ENCODE measurements at places on chromosomes 16 and 17.

DNA sequence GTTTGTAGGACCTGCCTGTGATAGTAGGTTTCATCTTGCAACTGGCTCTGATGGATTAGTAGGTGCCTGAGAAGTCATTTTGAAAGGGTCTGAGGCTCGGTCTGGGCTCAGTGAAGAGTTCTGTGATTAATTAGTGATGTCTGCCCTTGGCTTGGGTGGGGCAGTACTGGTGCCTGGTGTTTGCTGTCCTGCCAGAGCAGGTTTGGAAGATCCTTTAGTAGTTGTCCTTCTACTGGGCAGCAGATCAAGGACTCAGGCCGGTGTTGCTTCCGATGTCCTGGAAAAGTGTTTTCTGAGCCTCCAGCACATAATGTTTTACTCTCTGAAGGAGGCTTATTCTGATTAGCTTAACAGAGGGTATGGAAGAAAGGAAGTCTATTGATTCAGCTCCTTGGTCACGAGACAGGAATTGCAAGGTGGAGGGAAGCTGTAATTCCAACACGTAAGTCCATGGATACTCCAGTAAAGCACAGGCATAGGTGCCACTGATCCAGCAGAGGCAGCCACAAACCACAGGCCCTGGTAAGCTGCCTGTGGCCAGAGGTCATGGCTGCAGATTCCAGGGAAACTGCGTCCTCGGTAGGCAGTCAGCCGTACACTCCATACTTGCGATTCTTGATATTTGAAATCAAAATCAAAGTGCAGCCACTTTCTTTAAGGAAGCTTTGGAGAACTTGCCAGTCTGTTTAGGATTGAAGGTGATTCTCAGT, 18.7 kb downstream of the HLF start:
- no peak for DNase-seq

- DNase-seq = no peak
These were observed 245.9 kb upstream of the RPL38 start for GRCh38 chr17:73957564-73957963.

GRCh38 chr16:17984810-17985209, 351.7 kb downstream of the NPIPA8 start:
- DNase-seq = no peak

- DNase-seq = no peak
These were observed 15.8 kb upstream of the RGS9 start for GRCh38 chr17:65121368-65121767.

DNA sequence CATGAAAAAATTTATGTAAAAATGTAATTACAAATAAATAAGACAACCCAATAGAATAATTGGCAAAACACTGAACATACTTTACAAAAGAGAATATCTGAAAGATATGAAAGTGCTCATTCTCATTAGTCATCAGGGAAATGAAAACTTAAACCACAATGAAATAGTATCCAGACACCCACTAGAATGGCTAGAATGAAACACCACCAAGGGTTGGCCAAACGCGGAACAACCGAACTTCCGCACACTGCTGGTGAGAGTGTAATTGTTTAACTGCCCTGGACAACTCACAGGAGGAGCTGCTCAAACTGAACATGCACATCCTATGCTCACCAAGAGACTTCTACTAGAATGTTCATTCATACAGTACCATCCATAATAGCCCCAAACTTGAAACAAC, 5.8 kb upstream of the ZDHHC7 start:
- DNase-seq = peak; percentile 79

- DNase-seq = no peak
These were observed 42.3 kb downstream of the ZNF18 start for GRCh38 chr17:11954936-11955335.

DNA sequence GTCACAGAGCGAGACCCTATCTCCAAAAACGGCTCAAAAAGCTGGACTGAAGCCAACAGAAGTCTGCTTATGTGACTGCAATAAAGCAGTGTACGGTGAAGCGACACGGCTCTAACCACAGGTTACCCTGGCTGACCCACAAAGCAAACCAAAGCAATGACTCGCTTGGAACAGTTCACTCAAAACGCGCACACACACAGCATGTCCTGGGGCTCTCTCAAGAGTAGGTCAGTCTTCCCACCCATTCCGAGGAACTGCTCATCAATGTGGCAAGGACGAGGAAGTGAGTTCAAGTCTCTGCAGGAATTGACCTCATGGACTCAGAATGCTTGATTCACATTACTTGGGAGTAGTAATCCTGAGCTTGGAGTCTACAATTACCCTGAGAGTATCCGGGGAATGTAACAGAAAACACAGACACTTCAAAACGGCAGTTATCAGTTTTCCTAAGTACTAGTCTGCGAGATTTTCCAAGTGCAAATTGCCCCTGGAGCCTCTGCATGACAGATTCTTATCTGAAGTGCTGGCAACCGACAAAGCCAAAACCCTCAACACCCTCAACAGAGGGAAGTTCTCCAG, 25.4 kb downstream of the PELP1 start:
- DNase-seq = peak; percentile 29

DNA sequence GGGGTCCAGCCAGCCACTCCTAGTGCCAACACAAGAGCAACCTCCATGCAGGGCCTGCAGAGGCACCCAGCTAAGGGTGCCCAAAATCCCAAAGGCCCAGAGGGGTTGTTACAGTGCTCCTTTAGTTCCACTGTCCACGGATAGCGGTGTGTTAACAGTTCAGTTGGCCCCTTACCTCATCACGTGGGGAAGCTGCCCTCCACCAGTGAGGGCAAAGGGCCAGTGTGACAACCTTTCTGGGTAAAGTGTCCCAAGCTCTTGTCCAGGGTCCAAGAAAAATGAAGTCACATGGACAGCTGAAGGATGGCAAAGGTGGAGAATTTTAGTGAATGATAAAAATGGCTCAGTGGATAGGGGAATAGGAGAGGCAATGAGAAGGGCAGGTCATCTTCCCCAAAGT, 8.7 kb upstream of the MKS1 start:
- no peak for DNase-seq

DNA sequence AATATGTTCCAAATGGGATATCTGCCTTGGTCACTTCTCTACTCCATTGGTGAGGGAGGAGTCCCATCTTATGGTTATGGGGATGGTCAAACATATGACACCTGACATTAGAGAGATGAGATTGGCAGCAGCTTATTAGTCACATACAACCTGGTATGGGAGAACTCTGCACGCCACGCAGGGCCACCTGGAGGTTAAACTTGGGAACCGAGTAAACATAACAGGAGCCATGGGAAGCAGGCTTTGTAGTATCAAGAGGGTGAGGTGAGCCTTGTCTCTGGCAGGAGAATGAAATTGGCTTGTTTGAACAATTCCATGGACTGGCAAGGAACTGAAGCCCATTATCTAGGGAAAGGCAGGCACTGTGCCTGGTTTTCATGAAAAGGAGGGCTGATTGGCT, 238.7 kb upstream of the ELAC2 start:
- DNase-seq = no peak

DNA sequence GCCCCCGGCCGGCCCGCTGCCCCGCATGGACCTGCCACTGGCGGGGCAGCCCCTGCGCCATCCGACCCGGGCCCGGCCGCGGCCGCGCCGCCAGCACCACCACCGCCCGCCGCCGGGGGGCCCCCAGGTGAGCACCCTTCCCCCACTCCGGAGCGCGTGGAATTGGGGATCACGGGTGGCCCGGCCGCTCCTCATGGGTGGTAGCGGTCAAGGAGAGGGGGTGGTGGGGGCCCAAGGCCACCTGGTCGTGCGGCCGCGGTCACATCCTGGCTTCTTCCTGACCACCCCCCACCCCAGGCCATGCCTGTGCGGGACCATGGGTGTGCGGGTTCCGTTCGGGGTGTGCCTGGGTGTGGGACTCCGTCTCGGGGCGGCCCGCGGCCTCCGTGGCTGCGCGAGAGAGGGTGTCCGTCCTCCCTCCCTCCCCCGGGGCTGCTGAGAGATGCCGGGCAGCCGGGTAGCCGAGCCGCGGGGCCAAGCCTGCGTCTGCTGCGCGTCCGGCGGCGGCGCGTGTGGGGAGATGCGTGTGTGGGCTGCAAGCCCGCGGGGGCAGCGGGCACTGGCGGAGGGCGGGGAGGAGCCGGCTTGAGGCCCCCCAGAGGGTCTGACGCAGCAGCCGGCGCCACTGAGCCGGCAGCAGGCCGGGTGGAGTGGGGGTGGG, 6.8 kb downstream of the ACD start:
- DNase-seq = no peak

- DNase-seq = peak; percentile 81
These were observed at the start of gene CACNG3 for GRCh38 chr16:24255456-24256371. Gene CACNG3 (plus strand): TSS chr16:24256335. CDS start chr16:24256755, 420 bp downstream.

GRCh38 chr16:70728150-70728549, 42.3 kb upstream of the MTSS2 start:
- DNase-seq = peak; percentile 50

DNA sequence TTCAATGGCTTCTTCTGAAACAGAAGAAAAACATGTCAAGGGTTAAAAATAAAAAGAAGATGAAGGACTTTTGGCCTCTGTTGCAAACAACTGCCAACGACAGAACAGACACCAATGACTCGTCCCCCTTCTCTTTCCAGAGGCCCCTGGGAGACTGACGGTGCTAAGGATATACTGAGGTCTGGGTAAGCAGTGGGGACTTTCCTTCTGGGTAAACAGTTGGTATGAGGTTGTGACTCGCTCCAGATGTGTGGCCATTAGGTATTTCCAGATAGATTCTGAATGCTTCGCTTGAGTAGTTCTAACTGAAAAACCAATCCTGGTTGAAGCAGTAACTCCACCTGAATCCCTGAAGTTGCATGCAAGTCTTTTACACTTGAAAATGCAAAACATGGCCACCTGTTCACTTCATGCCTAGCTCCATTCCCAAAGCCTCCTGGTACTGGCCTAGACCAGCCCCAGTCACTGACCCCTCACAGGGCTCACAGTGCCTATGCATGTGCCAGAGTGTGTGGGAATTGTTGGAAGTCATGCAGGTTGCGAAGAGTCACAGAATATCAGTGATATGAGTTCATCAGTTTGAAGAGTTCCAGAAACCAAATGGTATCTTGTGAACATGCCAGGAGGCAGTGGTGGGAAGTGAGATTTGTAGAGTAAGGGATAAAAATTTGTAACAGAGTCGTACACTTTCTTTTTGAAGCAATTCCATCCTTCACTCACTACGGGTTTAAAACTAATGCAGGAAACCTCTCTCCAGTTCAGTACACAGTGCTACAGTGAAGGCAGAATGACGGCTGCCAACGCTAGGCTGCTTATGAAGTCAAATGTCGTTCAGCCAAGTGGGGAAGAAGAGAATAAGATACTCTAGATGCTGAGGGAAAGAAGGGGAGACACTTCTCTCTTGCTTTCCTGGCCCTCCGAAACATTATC, 217.8 kb downstream of the ZFHX3 start:
- DNase-seq = no peak

- DNase-seq = no peak
These were observed 7.7 kb downstream of the NDUFAF8 start for GRCh38 chr17:81246679-81247338.

GRCh38 chr16:52446080-52446479, 100.9 kb downstream of the TOX3 start:
- no peak for DNase-seq

- no peak for DNase-seq
These were observed 44.1 kb upstream of the MARCHF10 start for GRCh38 chr17:62852195-62852594.

DNA sequence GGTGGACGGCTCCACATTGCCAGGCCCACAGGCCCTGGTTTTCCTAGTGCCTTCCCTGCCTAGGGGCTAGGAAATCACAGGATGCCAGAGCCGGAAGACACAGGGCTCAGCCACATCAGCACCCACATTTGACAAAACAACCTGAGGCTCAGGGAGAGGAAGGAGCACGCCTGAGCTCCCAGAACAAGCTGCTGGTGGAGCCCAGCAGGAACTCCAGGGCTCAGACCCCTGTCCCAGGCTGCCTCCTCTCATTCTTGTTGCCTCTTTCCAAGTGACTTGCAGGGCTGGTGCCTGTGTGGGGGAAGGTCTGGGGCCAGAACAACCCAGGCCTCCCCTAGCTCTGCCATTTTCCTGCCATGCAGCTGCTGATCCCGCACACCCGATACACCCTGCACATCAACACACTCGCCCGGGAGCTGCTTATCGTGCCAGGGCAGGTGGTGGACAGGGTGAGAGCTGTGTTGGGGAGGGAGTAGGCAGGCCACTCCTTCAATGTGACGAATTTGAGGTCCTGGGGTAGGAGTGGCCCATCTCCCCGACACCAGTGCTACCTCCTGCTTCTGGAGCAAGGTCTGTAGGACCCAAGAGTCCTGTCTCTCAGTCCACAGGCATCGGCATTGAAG, 7.6 kb downstream of the ALOX15B start:
- DNase-seq = no peak

DNA sequence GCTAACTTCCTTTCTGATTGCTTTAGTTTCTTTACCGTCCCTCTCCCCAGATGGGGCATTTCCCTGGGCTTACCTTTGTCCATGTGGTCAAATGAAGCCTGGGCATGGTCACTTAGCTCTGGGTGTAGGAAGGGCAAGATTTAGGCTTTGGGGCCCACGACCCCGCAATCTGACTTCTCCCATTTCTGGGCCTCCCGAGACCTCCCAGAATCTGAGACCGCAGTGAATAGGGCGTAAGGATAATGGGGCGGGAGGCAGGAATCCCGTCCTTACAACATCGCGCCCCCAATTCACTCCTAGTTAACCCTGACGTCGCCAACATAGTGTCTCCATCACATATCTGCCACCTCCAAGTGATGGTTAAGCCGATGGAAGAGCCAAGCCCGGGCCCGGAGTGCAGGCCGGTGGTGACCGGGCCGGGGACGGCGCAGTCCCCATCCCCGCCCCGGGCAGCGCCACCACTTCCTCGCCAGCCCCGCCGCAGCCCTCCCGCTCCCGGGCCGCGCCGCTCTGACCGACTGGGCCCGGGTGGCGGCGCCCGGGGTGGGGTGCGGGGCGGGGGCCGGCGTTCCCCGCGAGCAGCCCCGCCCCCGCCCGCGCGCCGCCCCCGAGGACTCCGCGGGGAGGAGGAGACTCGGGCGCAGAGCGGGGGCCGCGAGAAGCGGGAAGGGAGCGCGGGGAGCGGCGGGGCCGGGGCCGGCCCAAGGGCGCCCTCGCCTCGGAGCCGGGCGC, at the start of gene RHBDL3:
Gene RHBDL3, plus strand, starts transcription at position 641 of the 732 bp plus-strand sequence. CDS start 358 bp downstream, outside the sequence.
- DNase-seq = no peak

DNA sequence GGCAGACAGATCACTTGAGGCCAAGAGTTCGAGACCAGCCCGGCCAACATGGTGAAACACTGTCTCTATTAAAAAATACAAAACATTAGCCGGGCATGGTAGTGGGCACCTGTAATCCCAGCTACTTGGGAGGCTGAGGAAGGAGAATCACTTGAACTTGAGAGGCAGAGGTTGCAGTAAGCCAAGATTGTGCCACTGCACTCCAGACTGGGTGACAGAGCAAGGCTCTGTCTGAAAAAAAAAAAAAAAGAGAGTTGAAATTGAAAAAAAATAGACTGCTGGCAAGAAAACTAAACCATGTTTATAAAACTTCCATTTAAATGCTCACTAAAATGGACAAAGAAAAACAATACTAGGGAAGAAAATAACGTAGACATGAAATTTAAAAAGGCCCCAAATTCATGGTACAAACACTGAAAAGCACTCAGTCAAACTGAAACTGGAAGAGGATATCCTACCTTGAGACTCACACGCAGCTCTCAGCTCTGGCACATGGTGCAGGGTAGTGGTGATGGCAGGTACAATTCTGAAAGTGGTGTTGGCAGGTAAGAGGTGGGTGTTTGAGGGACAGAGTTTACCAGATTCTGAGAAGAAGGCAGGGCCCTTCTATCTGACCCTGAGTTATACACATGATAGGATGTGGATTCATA, 19.3 kb downstream of the CNTROB start:
- DNase-seq = no peak

- DNase-seq = no peak
These were observed 147.0 kb downstream of the ABCA8 start for GRCh38 chr17:68807998-68808772.

GRCh38 chr17:72404872-72405271, 284.1 kb downstream of the SOX9 start:
- no peak for DNase-seq

GRCh38 chr16:56616608-56617211, 8.3 kb downstream of the MT2A start:
- no peak for DNase-seq

GRCh38 chr17:77326636-77327035, 185.9 kb downstream of the SEC14L1 start:
- no peak for DNase-seq

All from common myeloid progenitor, CD34-positive (primary cell).